Mesothelial cell of epicardium (in vitro differentiated cells): ENCODE measurements at places on chromosomes 11 and 22. TPM values are rescaled to one million over a fixed set of nuclear protein-coding genes. Genes with fewer than 3 reads are reported as not detected.

DNA sequence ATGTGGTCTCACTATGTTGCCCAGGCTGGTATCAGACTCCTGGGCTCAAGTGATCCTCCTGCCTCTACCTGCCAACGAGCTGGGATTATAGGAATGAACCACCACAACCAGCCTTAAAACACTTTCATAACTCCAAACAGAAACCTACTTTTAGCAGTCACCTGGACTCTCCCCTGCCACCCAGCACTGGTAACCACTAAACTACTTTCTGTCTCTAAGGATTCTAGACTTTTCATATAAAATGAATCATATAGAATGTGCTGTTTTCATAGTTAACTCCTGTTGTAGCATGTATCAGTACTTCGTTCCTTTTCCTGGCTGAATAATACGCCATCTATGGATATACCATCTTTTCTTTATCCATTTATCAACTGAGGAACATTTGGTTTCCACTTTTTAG lies 29.4 kb upstream of the PISD start:
- no peak overlapping the region for H3K27ac ChIP-seq
- no peak overlapping the region for H3K4me3 ChIP-seq
- no peaks in the 10 kb centered on the region for H3K4me1 ChIP-seq
- no peak for DNase-seq
- H3K36me3 ChIP-seq: peaks cover 47% of the 10 kb centered on the region
- H3K27me3 ChIP-seq: no peaks in the 10 kb centered on the region

- no peak for DNase-seq
- no peak overlapping the region for H3K4me3 ChIP-seq
- no peak overlapping the region for H3K27ac ChIP-seq
- no peaks in the 10 kb centered on the region for H3K27me3 ChIP-seq
- H3K4me1 ChIP-seq: peaks cover 8% of the 10 kb centered on the region
Measured at GRCh38 chr11:104843150-104843836, 55.0 kb downstream of the CASP12 start.

GRCh38 chr11:124868331-124869274 lies 3.4 kb downstream of the ROBO3 start:
- no peak for DNase-seq
- H3K4me1 ChIP-seq: peaks cover 2% of the 10 kb centered on the region
- peaks cover 100% of the 10 kb centered on the region for H3K27me3 ChIP-seq
- H3K36me3 ChIP-seq: no peaks in the 10 kb centered on the region
- no peak overlapping the region for H3K27ac ChIP-seq

DNA sequence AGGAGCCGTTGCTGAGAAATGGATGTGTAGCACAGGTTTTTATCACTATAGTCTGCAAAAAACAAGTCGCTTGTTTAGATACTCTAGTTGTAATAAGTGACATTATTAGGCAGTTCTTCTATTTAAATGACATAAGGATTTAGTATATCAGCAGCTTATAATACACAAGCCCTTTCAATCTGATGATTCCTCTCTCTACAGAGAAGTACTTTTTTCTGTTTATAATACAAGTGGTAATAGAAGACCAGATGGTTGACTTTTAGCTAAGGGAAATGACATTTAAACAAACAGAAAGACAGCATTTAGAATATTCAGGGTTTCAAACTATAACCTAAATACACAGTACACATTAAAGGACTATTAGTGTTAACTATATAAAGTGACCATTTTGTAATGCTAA lies 60.4 kb downstream of the IMMP1L start:
- no peaks in the 10 kb centered on the region for H3K27me3 ChIP-seq
- no peak for DNase-seq
- peaks cover 33% of the 10 kb centered on the region for H3K36me3 ChIP-seq
- H3K4me3 ChIP-seq: no peak overlapping the region
- no peak overlapping the region for H3K27ac ChIP-seq

DNA sequence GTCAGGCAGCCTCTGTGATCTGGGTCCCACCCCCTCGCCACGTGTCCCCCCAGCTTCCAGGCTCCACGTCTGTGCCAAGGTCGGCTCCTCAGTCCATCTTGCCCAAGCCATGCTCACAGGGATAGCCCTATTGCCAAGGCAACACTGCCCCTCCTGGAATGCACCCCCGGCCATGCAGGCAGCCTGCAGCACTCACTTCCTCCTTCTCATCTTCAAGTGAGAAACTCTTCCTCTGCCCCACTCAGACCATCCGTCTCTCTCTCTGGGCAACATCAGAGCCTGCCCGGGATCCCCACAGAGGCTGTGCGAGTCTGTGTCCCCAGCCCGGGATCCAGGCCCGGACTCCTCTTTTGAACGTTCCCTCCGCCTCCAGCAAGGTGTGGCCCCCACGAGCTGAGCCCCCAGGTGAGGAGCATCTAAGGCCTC lies 852.3 kb downstream of the BRD1 start:
- no peak for DNase-seq
- no peak overlapping the region for H3K27ac ChIP-seq
- no peaks in the 10 kb centered on the region for H3K4me1 ChIP-seq

DNA sequence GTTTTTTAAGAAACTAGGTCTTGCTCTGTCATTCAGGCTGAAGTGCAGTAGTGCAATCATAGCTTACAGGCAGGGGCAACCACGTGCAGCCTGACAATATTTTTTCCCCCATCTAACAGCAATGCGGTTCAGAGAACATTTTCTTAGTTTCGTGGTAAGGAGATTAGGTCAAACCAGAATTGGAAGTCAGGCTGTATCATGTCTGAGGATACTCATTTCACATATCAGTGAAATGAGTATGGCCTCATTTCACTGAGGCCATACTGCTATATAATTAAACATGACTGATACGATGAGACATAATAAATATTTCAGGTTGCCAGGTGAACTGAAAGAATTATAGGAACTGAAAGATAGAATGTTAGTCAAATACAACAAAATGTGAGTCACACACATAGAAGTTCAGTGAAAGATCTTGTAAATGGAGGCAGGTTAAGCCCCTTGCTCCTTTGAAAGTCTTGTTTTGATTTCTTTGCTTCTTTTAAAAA lies 32.5 kb upstream of the IZUMO1R start:
- H3K27ac ChIP-seq: no peak overlapping the region
- no peak overlapping the region for H3K4me3 ChIP-seq
- peaks cover 4% of the 10 kb centered on the region for H3K27me3 ChIP-seq
- H3K36me3 ChIP-seq: no peaks in the 10 kb centered on the region

- H3K36me3 ChIP-seq: no peaks in the 10 kb centered on the region
- DNase-seq: no peak
- H3K4me1 ChIP-seq: no peaks in the 10 kb centered on the region
- no peak overlapping the region for H3K27ac ChIP-seq
- peaks cover 5% of the 10 kb centered on the region for H3K27me3 ChIP-seq
Measured at GRCh38 chr11:75194147-75194546, 43.2 kb downstream of the SLCO2B1 start.

GRCh38 chr11:102118937-102119336 lies 8.7 kb downstream of the YAP1 start:
- H3K27ac ChIP-seq: peak overlapping the region; percentile 89
- peaks cover 63% of the 10 kb centered on the region for H3K4me1 ChIP-seq
- H3K27me3 ChIP-seq: no peaks in the 10 kb centered on the region

The CDON gene
- 159 to 180 TPM (median 165 TPM) in 3 replicates for total RNA-seq

DNA sequence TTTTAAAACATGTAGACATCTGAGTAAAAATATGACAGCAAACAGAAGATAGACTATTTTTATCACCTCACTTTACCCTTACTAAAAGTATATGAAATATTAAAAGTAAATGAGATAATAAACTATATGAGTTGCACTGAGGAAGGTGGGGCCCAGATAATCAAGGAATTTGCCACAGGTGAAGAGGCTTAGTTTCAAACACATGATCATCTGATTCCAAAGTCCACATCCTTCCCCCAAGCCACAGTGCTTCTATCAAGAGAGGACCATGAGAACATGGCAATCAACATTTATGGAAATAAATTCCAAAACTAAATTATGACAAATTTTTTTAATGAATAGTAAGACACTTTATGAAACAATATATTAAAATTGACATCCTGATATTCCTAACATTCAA lies 384.0 kb downstream of the DCDC1 start:
- H3K27ac ChIP-seq: no peak overlapping the region
- no peaks in the 10 kb centered on the region for H3K36me3 ChIP-seq
- peaks cover 4% of the 10 kb centered on the region for H3K4me1 ChIP-seq
- no peak for DNase-seq

DNA sequence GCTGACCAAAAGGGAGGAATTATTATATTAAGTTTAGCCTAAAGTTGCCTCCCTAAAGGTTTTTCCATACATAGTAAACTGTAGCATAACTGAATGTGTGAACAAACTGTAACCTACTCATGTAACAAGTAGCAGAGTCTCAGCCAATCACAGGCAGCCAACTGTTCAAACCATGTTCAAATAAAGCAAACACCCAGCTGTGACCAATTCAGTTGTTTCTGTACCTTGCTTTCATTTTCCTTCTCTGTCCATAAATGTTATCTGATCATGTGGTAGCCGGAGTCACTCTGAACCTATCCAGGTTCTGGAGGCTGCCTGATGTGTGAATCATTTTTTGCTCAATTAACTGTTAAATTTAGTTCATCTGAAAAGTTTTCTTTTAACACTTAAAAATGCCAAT lies 373.5 kb downstream of the GUCY1A2 start:
- H3K4me1 ChIP-seq: no peaks in the 10 kb centered on the region
- no peak overlapping the region for H3K4me3 ChIP-seq
- no peaks in the 10 kb centered on the region for H3K27me3 ChIP-seq
- no peak for DNase-seq
- H3K36me3 ChIP-seq: no peaks in the 10 kb centered on the region
- no peak overlapping the region for H3K27ac ChIP-seq

- H3K36me3 ChIP-seq: peaks cover 13% of the 10 kb centered on the region
- H3K27me3 ChIP-seq: no peaks in the 10 kb centered on the region
- no peak overlapping the region for H3K4me3 ChIP-seq
- DNase-seq: no peak
- peaks cover 13% of the 10 kb centered on the region for H3K4me1 ChIP-seq
Measured at GRCh38 chr22:17881366-17881765, 107.1 kb upstream of the BID start.

The BTBD18 gene
- total RNA-seq: not detected in 3 replicates

The C22orf42 gene
- total RNA-seq: not detected in 3 replicates

GRCh38 chr11:17694494-17695110 lies 24.8 kb upstream of the MYOD1 start:
- no peak for DNase-seq
- H3K27ac ChIP-seq: no peak overlapping the region
- H3K4me3 ChIP-seq: no peak overlapping the region
- no peaks in the 10 kb centered on the region for H3K36me3 ChIP-seq
- H3K27me3 ChIP-seq: peaks cover 32% of the 10 kb centered on the region

GRCh38 chr11:92253945-92254344 lies 29.3 kb downstream of the FAT3 start:
- H3K4me1 ChIP-seq: peaks cover 21% of the 10 kb centered on the region
- H3K27ac ChIP-seq: peak overlapping the region; percentile 21
- no peak for DNase-seq
- no peaks in the 10 kb centered on the region for H3K36me3 ChIP-seq
- H3K27me3 ChIP-seq: no peaks in the 10 kb centered on the region

The XNDC1N gene
- 14.3 to 16.8 TPM (median 14.6 TPM) in 3 replicates for total RNA-seq

DNA sequence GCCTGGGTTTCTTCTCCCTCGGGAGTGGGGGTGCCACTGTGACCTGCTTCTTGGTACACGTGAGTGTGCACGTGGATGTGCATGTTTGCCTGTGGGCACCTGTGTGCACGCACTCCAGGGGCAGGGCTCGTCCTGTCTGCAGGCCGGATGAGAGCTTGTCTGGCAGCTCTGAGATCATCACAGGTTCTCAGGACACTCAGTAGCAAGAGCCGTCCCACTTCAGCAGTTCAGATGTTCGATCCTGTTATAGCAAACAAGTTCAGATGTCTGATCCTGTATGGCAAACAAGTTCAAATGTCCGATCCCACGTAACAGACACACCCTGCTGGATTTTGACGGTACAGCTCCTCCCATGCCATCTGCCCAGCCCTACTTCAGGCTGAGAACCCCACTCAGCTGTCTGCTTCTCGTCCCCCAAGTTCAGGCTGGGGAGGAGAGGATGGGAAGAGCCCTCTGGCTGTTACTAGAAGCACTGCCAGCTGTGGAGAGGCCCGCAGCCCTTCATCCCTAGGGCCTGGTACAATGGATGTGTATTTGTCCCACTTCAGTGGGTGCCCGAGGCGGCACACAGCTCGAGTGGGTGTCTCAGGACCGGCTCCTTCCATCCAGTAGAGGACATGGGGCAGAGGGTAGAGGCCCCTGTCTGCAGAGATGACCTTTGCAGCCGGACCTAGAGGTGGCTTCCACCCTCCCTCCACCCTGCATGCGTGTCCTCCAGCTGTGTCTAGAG lies 1126.9 kb downstream of the BRD1 start:
- H3K4me1 ChIP-seq: no peaks in the 10 kb centered on the region
- no peaks in the 10 kb centered on the region for H3K27me3 ChIP-seq
- no peak overlapping the region for H3K4me3 ChIP-seq
- H3K36me3 ChIP-seq: no peaks in the 10 kb centered on the region
- H3K27ac ChIP-seq: no peak overlapping the region
- no peak for DNase-seq

The FGF4 gene
- not detected in 3 replicates for total RNA-seq

DNA sequence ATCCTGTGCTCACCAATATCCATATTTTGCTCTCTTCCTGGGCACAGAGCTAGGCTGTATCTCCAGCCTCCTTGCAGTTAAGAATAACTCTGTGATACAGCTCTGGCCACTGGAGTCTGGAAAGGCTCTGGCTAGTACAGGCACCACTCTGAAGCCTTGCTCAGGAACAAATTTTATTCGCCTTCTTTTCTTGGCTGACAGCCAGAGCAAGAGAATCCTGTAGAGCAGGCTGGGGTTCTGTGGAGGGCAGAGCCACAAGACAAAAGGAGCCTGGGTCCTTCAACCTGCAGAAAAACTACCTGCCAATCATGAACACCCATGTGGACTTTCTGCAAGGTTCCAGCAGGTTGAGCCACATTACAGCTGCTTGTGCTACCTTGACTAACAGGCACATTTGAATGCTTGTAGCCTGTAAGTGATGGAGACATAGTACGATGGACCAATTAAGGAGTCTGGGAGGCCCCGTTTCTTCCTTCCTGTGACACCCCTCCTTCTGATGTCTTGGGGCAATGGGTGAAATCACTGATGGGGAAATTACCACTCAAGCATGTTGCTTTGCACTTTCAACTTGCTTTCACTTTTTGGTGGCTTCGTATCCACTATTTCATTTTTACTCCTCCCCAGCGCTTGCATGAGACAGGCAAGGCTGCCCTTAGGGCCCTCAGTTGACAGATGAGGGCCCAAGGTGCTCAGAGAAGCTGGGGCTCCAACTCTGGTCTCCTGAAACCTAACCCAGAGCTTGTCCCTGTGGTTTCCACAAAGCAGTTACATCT lies 267.2 kb upstream of the SYN3 start:
- H3K27me3 ChIP-seq: no peaks in the 10 kb centered on the region
- peaks cover 9% of the 10 kb centered on the region for H3K4me1 ChIP-seq

The CCDC188 gene
- not detected in 3 replicates for total RNA-seq

DNA sequence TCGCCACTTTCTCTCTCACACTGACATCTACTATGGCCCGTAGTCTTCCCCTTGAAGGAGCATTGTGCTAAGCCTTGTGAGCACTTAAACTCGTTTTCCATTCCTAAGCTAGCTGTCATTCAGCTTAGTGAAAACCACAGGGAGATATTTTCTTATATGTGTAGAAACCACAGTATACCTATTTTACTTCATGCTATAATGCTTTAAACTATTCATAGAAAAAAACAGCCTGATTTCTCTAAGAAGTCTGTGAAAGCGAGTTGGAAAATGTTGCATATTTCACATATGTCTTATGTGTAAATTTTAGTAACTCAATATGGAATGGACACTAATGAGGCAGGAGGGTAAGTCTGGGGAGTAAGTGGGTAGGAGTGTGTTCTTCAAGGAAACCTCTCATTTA lies 194.3 kb upstream of the CTSC start:
- no peak for DNase-seq
- peaks cover 30% of the 10 kb centered on the region for H3K4me1 ChIP-seq
- H3K27ac ChIP-seq: no peak overlapping the region

The SOX6 gene
- total RNA-seq: 43.7 to 49.0 TPM (median 46.4 TPM) in 3 replicates

- peaks cover 26% of the 10 kb centered on the region for H3K4me1 ChIP-seq
- no peaks in the 10 kb centered on the region for H3K27me3 ChIP-seq
- no peak overlapping the region for H3K4me3 ChIP-seq
- no peak for DNase-seq
- H3K27ac ChIP-seq: peak overlapping the region; percentile 11
Measured at GRCh38 chr11:68509066-68509465, 48.5 kb downstream of the PPP6R3 start.

The MS4A8 gene
- not detected in 3 replicates for total RNA-seq
